ENCODE measurements at places on chromosomes 3 and 15.

DNA sequence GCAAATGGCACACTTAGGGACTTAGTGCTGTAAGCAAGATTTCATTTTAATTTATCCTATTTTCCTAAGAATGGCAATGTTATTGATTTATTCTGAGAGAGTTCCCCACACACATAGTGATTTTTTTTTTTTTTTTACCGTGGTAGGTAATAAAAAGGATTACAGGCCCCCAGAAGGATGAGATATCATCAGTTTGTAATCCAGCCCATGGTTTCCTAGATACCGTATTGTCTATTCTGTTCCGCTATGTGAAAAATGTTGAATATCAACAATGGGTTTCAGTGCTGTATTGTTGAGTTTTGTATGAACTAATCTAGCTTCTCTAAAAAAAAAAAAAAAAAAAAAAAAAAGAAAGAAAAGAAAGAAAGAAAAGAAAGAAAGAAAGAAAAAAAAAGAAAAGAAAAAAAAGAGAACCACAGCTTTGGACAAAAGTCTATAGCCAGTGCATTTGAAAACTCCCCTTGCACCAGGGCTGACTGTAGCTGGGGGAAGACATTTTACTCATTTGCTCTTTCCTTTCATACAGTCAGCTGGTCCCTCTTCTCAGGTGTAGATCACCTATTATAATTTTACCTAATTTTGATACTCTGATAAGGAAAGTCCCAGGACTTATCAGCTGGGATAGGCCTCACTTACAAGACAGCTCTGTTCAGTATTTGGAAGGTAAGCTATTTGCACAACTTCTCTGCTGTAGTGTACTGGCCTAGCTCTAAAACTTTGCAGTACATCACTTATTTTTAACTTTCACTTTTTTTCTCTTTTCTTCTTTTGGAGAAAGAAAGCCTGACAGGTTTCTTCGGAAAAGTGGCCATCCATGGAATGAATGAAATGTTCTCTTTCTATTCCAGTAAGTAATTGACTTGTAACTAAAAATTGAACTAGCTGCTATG is 101.4 kb upstream of the SOX2 start:
- DNase-seq, result no peak

- peak; percentile 69 for DNase-seq
Observed at GRCh38 chr15:70258369-70259027, 160.8 kb upstream of the TLE3 start.

GRCh38 chr15:52677593-52678467 is 1.4 kb downstream of the ATOSA start:
- DNase-seq, result peak; percentile 24

DNA sequence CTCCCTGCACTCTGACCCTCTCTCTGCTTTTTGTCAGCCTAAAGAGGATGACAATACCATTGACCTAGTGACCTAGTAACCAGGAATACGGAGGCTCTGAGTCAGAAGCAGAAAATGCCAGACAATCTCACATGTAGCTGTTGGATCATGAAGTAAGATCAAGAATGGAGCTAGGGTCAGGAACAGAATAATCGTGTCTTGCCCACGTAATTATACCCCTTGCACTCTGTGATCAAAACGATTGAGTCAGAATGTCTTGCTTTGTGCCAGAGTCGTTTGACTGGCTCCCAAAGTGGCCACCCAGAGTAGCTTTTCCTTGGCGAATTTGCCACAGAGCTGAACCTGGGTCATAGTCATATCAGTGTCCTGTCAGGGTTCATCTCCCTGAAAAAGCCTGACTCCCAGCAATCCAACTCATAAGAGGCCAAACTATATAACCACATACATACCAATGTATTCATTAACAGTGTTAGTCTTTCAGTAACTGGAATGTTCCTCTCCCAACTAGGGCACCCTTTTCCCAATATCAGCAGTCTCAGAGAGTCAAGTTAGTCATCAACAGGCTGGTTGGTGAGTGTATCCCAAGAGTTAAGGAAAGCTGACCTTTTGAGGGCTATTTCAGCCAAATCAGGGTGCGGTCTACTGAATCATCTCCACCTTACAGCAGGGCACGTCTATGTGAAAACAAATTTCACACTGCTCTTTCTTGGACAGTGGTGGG is 5.0 kb upstream of the CDV3 start:
- DNase-seq, result no peak

DNA sequence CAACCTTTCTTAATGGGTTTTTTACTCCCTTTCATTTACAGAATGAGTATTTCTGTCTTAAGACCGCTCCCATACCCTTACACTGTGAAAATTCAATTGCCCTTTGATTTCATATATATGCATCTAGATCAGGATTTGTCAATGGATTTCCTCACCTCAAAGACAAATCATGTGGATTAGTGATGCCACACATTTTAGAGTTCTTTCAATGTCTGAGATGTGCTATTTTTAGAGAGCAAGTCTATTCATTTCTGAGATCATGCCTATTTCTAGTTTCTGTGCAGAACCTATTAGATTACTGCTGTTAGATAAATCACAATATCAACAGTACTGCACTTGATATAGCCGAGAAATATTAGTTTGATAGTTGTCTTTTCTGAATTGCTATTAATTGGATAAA is 137.3 kb downstream of the GABRB3 start:
- no peak for DNase-seq

Measured in stimulated activated CD8-positive, alpha-beta memory T cell treated with anti-CD3 and anti-CD28 coated beads, Interleukin-4, amount 100 ng/mL, for 24 hours (primary cell).